ENCODE measurements at places on chromosomes 2 and 18.

DNA sequence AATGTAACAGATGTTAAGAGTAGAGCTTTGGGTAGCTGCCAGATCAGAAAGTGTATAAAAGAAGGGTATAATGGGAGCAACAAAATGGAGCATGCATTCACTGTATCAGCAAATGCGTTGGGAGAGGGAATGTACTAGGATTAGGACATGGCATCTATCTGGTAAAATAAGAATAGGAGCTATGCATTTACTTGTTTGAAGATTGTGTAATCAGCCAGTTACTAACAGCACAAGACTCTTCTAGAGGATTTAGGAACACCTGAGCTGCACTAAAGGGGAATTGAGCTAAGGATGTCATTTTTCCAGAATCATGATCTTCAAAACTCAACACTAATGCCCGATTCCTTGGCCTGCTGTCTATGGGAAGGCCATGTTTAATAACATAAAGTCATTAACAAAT, 394.2 kb upstream of the TNP1 start:
- DNase-seq, result no peak

DNA sequence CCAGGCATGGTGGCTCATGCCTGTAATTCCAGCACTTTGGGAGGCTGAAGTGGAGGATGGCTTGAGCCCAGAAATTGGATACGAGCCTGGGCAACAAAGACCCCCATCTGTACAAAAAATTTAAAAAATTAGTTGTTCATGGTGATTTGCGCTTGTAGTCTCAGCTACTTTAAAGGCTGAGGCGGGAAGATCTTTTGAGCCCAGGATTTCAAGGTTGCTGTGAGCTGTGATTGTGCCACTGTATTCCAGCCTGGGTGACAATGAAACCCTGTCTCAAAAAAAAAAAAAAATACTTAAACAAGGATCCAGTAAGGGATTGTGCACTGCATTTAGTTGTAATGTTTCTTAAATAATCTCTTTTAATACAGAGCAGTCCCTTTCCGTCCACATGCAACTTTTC, 21.6 kb downstream of the HAT1 start:
- no peak for DNase-seq

DNA sequence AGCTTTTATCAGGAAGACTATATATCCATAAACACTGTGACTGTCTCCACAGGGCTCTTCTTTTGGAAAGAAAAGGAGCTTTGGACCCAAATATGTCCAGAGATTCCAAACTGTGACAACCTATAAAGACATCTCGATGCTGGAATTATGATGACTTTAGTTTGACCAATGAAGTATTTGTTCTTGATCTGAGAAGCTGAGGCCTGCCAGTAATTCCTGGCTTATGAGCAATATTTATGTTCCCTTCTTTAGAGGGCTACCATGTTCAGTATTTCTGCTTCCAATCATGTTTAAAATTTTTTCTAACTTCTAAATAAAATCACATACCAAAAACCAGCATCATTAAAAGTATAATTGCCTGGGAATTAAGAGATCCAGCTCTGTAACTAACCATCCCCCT, 41.1 kb downstream of the FEZ2 start:
- DNase-seq, result no peak

- peak; percentile 70 for DNase-seq
These were observed 56.1 kb upstream of the PEX13 start for GRCh38 chr2:60961457-60961856.

GRCh38 chr2:29130295-29130694, 15.1 kb downstream of the CLIP4 start:
- peak; percentile 15 for DNase-seq

- no peak for DNase-seq
These were observed 100.8 kb downstream of the CLIP4 start for GRCh38 chr2:29215739-29216608.

- DNase-seq, result no peak
These were observed 774 bp downstream of the IER3IP1 start for GRCh38 chr18:47175283-47175897.

GRCh38 chr2:231527091-231527395, 3.2 kb downstream of the NMUR1 start:
- no peak for DNase-seq

- no peak for DNase-seq
These were observed 40.7 kb downstream of the PTPN4 start for GRCh38 chr2:119800376-119800902.

DNA sequence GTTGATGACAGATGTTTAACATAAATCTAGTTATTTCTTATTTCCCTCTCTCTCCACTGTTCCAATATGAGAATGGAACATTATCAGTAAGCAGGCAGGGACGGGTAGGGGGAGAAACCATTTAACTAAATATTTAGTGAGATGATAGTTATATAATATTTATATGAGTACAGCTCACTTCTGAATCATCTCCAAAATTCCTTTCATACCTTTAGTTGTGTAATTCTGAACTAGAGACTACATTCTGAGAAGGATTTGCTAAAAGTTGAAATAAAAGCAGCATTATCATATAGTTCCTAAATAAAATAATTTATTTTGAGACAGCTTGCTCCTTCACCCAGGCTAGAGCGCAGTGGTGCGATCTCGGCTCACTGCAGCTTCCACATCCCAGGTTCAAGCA, 41.4 kb downstream of the B4GALT6 start:
- DNase-seq, result no peak

GRCh38 chr2:101989740-101990460, 1.9 kb upstream of the IL1R2 start:
- DNase-seq, result no peak

DNA sequence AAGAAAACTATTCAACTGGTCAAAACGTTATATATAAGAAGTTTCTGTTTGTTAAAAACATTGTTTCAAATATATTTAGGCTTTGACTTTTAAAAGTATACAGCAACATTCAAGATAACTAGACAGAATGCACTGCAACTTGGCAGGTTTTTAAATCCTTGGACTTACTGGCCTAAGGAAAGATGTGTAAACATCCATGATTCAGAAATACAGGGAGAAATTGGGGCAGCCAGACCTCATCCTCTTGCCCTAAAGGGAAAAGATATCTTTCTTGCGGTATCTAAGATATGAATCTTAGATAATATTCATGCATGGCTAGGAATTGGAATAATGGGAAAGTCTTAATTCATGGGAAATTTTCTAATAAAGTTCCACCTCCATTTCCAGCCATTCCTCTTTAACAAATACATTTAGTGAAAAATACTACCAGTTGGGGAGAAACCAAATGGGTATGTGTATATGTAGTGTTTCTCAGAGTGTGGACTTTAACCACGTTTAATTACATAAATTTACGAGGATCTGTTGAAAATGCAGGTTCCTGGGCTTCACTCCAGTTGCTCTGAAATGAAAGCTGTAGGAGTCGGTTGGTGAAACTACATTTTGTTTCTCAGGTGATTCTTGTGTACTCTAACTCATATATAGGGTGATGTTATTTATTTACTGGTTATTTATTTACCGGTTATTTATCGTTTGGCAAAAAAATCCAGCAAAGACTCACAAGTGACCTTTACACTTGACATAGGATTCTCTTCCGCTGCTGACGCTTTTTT, 587 bp upstream of the TANK start:
- DNase-seq, result no peak

- DNase-seq, result no peak
These were observed 34.7 kb downstream of the LPIN2 start for GRCh38 chr18:2978208-2978607.

- no peak for DNase-seq
These were observed 44.3 kb upstream of the FBXO11 start for GRCh38 chr2:47950340-47951301.

DNA sequence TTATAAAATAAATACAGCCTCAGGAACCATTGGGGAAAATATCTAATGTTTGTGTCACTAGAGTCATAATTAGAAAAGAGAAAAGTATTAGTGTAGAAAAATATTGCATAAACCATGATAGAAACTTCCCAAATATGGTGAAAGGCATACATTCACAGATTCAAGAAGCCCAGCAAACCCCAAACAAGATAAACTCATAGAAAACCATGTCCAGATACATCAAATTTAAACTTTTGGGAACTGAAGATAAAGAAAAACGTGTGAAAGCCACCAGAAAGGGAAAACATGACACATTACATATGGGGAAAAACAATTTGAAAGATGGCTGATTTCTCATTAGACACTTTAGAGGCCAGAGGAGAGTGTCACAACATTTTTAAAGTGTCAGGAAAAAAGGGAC, 236.5 kb upstream of the FN1 start:
- no peak for DNase-seq

GRCh38 chr2:239776436-239777005, 248.6 kb downstream of the NDUFA10 start:
- DNase-seq, result no peak

DNA sequence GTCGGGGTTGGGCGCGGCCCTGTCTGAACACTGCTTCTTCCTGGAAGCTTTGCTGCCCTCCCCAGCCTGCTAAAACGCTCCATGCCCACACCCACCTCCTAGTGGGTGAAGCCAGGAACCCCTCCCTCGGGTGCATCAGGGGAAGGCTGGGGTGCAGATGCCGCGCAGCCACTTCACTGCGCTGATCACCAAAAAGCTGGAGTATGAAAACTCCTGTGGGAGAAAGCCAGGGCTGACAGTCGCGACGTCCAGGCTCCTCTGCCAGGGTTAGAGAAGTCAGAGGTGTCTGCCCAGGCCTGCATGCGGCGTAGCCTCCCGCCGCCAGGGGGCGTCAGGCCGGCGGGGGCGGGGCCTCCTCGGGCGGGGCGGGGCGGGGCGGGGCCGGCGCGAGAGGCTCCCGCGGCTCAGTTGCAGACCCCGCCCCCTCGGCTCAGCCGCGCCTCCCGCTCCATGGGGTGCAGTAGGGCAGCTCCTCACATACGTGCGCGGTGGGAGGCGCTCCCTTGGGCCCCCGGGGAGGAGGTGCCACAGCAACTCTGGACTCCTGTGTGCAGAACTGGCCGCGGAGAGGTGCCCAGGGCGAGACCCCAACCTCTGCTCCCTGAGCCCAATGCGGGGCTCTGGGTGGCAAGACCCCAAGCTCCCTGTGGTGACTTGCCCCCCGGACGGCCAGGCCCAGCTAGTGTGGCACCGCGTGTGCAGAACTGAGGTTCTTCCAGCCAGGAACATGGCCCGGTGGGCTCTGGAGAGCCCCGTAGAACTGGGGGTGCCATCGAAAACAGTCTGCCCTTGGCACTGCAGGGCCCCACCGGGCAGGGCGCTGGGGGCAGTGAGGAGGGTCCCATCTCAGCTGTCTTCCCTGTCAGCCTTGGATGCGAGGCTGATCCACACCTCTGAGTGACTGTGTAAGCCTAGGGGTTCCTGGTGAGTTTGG, 1.8 kb upstream of the RNPEPL1 start:
- peak; percentile 82 for DNase-seq

DNA sequence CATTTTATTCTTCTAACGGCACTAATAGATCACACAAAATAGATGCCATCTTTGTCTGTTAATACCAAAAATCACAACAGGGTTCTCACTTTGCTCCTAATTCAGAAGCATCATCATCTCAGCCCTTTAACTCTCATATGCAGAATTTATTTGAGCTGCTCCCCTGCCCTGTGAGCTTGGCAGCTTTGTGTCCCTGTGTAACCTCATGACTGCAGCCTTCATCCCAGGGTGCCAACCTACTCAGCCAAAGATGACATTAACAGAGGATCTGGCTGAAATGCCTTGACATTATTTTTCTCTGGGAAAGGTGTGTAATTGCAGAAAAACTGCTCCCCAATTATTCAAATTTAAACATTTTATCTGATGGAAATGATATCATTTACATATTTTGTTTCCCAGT, 319.4 kb downstream of the NRXN1 start:
- no peak for DNase-seq

DNA sequence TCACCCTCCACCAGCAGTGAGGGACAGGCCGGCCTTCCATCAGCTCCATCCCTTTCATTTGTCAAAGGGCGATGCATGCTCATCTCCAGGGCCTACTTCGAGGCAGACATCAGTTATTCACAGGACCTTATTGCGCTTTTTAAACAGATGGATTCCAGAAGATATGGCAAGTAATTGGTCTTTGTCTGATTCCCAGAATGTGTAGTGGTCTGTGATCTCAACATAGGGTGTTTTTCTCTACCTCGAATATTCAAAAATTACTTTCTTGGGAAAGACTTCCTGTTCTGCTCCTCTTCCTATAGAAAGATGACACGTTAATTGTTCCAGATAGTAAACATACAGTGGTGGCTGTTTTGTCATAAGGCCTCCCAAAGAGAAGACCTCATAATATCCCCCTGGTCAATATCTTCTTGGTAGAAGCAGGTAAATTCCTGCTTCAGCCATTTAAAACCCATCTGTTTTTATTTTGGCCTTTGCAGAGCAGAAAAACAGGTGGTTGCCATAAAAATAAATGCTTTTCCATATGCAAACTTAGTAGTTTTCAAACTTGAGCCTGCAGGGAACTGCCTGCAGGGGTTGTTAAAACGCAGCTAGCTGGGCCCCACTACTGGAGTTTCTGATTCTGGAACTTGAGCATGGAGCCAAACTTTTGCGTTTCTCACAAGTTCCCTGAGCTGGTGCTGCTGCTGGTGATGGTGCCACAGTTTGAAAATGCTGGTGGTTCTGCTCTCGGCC, 8.2 kb downstream of the SMARCAL1 start:
- no peak for DNase-seq

- DNase-seq, result no peak
These were observed 27.2 kb upstream of the GALR1 start for GRCh38 chr18:77222464-77222863.

- DNase-seq, result no peak
These were observed 247.1 kb downstream of the MYCN start for GRCh38 chr2:16187482-16187817.

DNA sequence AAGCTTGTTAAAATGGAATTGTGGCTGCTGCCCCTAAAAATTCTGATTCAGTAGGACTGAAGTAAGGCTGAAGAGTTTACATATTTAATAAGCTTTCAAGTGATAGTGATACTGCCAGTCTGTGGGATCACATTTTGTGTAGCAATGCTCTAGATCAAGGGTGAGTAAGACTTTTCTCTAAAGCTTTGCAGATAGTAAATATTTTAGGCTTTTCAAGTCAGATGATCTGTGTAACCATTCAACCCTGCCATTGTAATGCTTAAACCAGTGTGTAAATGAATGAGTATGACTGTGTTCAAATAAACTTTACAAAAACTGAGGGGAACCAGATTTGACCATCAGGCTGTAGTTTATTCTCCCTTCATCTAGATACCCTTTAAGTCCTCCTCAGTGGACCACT, 92.7 kb downstream of the PIK3C3 start:
- DNase-seq, result peak; percentile 9

DNA sequence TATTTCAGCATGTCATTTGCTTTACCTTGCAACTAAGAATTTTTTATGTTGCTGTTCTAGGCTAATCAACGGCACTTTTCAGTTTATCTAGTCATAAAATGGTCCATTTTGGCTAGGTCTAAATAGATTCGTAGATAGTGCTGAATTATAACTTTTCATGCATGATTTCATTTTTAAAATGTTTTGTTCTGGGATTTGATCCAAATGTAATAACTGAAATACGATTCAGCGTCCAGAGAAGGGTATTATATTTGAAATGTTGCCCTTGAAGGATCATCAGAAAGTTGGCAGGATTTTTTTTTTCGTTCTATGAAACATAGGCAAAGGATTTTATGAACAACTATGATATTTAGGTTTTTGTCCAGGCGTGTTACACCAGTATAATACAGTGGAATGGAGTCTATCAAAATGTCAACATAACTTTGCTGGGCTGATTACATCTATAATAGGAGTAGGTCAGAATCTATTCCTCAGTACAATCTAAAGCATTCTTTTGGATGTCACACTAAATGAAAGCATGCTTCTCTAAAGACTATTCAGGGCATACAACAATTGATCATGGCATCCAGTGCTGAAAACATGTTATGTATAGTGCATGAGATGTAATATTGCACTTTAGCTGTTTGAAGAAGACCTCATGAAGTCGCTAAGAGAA, 24.8 kb downstream of the TTC27 start:
- no peak for DNase-seq

- no peak for DNase-seq
These were observed 189.8 kb upstream of the NABP1 start for GRCh38 chr2:191488135-191488534.
